ENCODE measurements at places on chromosomes 2 and 18.
A peak's percentile ranks its signal among the peaks of the same experiment; 100 is the strongest.

GRCh38 chr18:33751613-33752221 lies 173.7 kb downstream of the ASXL3 start:
- peak; percentile 31 for DNase-seq

- DNase-seq, result no peak
Observed at GRCh38 chr18:43312891-43313290, 35.6 kb upstream of the SYT4 start.

GRCh38 chr2:158782136-158782535 lies 13.0 kb upstream of the DAPL1 start:
- DNase-seq, result no peak

- DNase-seq, result no peak
Observed at GRCh38 chr18:22658318-22658717, 240.6 kb upstream of the CTAGE1 start.

GRCh38 chr2:43312755-43313641 lies 86.6 kb upstream of the ZFP36L2 start:
- peak; percentile 36 for DNase-seq

DNA sequence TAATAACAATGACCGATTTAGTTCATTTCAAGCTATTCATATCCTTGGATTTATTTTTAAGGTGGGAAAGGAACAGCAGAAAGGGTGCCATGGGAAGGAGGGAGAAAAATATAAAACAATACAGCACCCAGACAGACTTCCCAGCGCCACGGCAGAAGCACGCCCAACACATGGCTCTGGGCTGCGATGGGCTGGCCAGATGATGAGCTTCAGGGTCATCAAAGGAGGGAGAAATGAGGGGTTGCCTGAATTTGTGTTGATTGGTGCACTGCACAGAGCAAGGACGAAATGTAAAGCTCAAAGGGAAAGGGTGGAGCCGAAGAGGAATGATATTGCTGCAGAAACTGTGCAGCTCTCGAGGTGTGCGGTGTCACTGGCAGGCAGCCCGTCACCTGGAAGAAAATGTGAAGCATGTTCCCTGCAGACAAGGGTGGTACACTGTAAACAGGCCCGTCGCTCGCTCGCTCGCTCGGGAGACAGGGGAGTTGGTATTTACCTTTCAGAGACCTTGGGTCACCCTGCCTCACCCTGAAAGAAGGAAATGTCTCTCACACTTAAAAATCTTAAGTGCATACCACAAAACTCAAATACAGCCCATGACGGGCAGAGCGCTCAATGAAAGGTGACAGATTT lies 195.5 kb upstream of the CTAGE1 start:
- DNase-seq, result no peak

GRCh38 chr18:13229001-13229671 lies 10.6 kb downstream of the LDLRAD4 start:
- no peak for DNase-seq

- DNase-seq, result no peak
Observed at GRCh38 chr18:24108641-24109040, 30.2 kb upstream of the CABYR start.
